Stimulated activated CD8-positive, alpha-beta memory T cell treated with anti-CD3 and anti-CD28 coated beads, Interleukin-2, amount 100 ng/mL, for 1 hour (primary cell): ENCODE measurements at places on chromosomes 12 and 14.

GRCh38 chr14:77063571-77064171 lies 34.4 kb upstream of the CIPC start:
- no peak for DNase-seq

DNA sequence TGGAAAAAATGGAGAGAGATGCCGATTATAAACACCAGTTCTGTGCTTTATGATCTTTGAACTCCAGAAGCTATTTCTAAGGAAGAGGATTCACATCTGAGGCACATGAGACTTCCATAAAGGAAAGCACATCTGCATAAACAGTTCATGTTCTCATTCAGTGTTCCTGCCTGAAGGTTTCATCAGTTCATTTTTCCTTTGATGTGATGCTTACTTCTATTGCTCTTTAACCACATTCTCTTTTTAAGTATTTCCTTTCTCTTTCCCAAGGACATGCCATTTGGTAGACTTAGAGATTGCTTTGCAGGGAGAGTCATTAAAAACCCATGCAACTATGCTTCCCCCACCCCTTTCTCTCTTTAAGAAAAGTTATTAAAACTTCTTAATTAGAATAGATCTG lies 387.0 kb upstream of the FLRT2 start:
- DNase-seq: no peak

DNA sequence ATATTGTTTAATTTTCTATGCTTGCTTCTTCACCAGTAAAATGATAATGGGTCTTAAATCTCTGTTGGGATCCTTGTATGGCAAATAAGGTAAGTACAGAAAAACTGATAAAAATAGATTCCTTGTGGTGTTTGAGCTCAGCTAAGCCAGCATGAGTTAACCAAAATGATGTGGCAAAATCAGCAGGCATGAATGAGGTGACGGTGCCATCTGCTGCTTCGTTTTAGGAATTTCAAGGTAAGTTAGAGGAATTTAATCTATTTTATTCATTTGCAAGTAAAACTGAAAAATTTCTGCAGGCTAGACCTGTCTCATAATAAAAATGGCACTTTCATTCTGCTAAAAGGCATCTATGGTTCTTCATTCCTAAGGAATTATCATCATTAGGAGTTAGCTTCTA lies 10.0 kb upstream of the CLEC7A start:
- peak; percentile 19 for DNase-seq

DNA sequence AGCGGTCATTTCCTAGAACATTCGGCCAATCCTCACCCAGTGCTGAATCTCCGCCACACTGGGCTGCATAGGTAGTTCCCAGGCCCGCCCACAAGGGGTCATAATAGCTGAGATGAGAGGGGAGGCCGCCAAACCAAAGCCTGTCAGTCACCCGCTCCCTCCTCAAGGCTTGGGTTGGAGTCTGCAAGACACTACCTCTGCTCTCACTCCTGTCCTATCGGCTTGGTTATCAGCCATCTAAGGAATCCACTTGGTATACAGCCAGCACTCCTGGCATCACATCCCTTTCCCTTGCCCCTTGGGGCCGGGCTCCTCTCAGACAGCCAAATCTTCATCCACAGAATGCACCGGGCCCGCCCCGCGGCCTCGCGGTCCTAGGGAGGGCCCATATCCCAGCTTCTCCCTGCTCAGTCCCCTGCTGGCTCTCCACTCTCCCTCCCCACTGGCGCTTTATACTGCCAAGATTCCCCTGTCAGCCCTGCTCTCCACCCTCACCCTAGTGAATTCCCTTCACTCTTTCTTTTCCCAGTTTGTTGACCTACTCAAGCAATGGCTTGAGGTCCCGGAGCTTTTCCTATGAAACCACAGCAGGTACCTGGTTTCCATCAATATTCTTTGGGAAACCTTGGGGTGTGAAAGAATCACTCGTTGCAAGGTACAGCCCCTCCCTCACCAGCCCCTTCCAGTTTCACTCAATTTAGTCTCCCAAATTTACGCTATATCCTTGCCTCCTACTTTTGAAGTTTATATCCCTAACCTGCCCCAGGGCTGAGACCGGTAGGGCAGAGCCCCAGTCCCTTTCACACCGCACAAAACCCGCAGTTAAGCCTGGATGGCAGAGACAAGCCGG lies 1.4 kb downstream of the IFFO1 start:
- peak; percentile 36 for DNase-seq

- DNase-seq: no peak
Measured at GRCh38 chr12:117231750-117232149, 41.5 kb upstream of the FBXO21 start.

DNA sequence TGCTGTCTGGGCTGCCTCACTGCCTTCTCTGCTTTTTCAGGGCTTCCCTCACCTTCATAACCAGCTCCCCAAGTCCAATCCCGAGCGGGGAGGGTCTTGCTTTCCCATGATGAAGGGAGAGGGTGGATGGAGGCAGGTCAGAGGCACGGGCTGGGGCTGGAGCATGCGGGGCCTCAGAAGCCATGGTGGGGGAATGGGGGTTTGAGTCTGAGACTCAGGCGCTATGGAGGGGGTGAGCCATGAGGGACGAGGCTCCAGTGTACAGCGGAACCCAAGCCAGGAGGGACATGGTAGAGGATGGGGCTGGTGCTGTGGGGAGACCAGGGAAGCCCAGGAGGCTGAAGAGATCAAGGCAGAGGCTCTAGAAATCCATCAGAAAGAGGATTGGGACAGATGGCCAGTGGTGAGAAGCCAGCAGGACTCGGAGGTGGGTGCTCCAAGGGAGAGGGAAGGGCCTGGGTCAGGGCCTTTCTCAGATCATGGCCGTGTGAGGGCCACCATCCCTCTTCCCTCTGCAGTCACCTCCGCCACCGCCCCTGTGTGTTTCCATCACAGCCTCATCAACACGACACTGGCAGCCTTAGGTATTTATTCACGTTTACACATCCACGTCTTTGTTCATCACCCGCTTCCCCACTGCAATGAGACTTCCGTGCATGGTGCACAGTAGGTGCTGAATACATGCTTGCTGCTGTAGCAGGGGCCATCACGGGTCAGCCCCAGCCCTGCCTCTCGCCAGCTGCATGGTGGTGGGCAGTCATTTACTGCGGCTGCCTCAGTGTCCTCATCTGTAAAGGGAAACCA lies 144.7 kb downstream of the ADGRD1 start:
- DNase-seq: no peak

DNA sequence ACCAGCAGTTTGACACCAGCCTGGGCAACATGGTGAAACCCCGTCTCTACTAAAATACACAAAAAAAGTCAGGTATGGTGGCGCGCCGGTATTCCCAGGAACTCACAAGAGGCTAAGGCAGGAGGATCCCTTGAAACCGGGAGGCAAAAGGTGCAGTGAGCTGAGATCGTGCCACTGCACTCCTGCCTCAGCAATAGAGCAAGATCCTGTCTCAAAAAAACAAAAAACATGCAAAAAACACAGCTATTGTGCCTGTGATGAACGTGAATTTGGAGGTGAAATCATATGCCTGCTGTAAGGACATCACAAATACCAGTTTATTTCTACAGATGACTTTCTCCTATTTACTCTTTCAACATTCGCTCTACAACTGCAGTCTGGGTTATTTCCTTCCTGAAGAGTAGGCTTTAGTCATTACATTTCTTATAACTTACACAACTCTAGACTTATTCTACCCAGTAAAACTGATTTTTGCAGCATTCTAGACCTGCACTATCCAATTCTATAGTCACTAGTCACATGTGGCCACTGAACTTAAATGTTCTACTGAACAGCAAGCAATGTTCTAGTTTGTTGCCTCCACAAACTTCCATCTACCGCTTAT lies 48.3 kb downstream of the HNRNPC start:
- DNase-seq: no peak

DNA sequence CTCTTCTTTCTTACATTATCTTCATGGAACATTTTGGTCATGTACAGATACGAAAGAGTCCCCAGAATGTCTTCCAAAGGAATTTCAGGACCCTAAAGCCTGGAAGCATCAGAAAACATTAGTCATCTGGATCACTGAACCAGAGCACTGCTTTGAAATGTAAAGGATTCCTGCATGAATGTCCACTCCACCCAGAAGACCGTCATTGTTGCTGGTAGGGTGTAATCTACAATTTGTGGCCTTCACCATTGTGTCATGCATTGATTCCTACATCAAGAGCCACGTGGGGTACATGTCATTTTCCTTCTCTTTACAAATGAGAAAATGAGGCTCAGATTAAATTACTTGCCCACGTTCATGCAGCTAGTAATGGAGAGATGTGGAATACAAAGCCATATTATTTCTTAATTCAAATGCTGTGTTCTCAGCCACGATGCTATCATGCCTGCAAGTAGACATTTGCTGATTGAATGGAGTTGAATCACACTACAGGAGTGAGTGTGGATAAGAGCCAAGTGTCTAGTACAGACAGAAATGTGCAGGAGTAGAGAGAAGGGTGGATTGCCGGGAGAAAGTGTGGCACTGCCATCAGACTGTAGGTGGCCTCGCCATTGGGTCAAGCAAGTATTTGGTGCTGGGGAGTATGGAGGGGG lies 231.2 kb downstream of the C12orf75 start:
- DNase-seq: no peak

DNA sequence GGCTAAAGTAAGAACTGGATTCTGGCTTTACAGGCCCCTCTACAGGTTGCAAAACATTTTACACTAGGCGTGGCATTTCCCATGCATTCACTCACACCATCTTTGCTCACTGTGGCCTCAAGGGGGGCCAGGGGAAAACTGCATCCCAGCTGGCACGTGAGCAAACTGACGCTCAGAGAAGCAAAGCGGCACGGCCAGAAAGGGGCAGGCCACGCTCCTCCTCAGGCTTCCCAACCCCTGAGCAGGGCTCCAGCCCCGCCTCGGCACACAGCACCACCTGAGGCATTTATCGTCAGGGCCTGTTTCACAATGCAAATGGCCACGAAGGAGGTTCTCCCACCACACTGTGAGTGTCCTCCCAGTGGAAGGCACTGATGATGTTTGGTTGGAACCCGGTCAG lies 90.8 kb downstream of the BCL11B start:
- no peak for DNase-seq

- no peak for DNase-seq
Measured at GRCh38 chr12:19998411-19998810, 369.9 kb upstream of the PDE3A start.

DNA sequence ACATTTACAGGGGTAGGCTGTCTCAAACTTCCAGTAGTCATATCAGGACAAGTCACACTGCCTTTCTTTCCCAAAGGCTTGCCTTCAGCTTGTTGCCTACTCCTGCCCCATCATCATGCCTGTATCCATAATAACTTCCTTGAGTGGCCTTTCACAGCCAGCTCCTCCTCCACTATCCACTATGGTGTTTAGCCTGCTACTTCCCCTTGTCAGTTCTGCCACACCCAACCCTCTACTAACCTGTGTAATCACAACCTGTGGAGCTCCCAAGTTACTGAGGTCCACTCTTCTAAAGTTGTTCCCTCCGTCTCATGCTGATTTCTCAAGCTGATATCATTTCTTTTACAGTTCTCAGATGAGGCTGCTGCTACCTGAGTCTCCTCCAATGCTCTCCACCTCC lies 159.9 kb downstream of the BMP4 start:
- DNase-seq: no peak

DNA sequence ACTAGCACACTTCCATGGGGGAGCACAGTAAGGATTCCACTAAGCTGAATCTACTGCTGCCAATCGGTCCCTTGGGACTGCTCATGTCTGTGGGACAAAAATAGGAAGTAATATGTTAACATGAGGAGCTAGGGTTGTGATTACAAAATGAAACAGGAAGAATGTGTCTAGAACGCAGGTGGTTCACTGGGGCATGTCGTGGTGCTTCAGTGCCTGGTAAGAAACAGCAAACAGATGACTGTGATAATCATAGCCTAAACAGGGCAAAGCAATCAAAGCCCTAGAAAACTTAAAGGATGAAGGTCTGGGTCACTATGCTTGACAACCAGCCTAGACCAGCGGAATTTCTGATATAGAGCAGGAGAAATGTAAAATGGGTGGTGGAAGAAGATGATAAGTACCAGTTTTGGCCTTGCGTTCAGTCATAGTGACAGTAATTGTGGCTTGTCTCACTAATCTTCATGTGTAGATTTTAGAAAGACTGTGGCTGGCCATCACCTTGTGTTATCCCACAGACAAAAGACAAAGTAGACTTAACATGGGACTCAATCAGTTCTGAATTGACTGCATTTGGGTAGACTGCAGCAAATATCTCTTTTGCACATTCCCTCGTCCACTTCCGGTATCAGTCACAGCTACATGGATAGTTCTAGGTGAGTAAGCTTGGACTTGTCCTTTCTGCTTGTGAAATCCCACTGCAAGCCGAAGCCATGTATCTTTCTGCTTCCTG lies 51.4 kb downstream of the WASHC3 start:
- no peak for DNase-seq

GRCh38 chr12:125687403-125687802 lies 622.2 kb downstream of the AACS start:
- DNase-seq: no peak

GRCh38 chr12:22656831-22657230 lies 31.9 kb downstream of the ETNK1 start:
- no peak for DNase-seq

DNA sequence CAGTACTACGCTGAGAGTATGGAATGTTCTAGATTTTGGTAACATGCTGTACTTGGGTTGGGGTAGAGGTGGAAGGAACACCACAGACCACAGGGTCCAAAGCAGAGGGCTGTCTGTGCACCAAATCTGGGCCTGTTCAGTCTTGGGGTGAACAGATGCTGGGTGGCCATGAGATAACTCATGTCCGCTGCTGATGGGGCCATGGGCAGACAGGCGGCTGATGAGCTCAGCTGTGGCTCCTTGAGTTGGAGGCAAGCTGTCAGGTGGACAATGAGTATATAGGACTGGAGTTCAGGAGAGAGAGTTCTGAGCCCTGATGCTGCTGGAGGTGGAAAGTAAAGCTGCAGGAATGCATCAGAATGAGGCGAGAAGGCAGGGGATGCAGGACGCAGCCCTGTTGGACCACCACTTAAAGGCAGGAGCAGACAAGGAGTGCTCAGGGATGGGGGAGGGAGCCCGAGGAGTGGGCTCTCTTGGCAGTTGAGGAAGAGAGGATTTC lies 6.2 kb downstream of the SMIM41 start:
- DNase-seq: no peak

DNA sequence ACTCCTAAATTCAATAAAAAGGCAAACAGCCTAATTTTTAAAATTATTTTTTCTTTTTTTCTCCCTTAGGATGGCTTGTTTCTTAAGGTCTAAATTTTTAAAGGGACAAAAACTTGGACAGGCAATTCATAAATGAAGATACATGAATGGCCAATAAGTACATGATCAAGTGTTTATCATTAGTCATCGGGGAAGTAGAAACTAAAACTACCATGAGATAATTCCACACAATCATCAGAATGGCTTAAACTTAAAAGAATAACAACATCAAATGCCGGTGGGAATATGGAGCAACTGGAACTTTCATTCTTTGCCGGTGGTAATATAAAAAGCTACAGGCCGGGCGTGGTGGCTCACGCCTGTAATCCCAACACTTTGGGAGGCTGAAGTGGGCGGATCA lies 29.1 kb downstream of the MOK start:
- DNase-seq: no peak
